ENCODE measurements at places on chromosomes 5 and 9. TPM values are rescaled to one million over a fixed set of nuclear protein-coding genes. Genes with fewer than 3 reads are reported as not detected.

The MOB3B gene
- 3.8 TPM for polyA plus RNA-seq

The CPLANE1 gene
- polyA plus RNA-seq = 5.3 TPM

The ARHGEF28 gene
- 2.3 TPM for polyA plus RNA-seq

The WWC1 gene
- polyA plus RNA-seq = 2.1 TPM

The PCDHB10 gene
- polyA plus RNA-seq = 5.1 TPM

The FAM163B gene
- polyA plus RNA-seq = 0.86 TPM

The TRPM3 gene
- polyA plus RNA-seq = 0.20 TPM

The AKNA gene
- 25.5 TPM for polyA plus RNA-seq

The ACOT12 gene
- polyA plus RNA-seq = 0.05 TPM

The TAF11L5 gene
- not detected for polyA plus RNA-seq

The GRXCR2 gene
- polyA plus RNA-seq = not detected

The LCN15 gene
- not detected for polyA plus RNA-seq

The FCN2 gene
- 0.37 TPM for polyA plus RNA-seq

The NRG2 gene
- polyA plus RNA-seq = 5.1 TPM

The WNK2 gene
- polyA plus RNA-seq = 9.3 TPM

The PCDHB3 gene
- polyA plus RNA-seq = 1.3 TPM

The HSPA4 gene
- 32.4 TPM for polyA plus RNA-seq

The SCGB3A2 gene
- polyA plus RNA-seq = not detected

The PCA3 gene
- 6.1 TPM for polyA plus RNA-seq

The TNC gene
- 43.5 TPM for polyA plus RNA-seq

The SPATA31D4 gene
- polyA plus RNA-seq = not detected

The EGFLAM gene
- polyA plus RNA-seq = 6.9 TPM

The TSSK1B gene
- polyA plus RNA-seq = not detected

The ADCY2 gene
- polyA plus RNA-seq = 6.6 TPM

The PDCD1LG2 gene
- polyA plus RNA-seq = 0.81 TPM

The PKD2L2 gene
- 0.11 TPM for polyA plus RNA-seq

The SPINK7 gene
- polyA plus RNA-seq = not detected

The OMD gene
- 15.3 TPM for polyA plus RNA-seq

The ASTN2 gene
- polyA plus RNA-seq = 3.1 TPM

The EPB41L4A gene
- 5.0 TPM for polyA plus RNA-seq

The CDC20B gene
- polyA plus RNA-seq = not detected

The C6 gene
- polyA plus RNA-seq = 1.4 TPM

The NRARP gene
- polyA plus RNA-seq = 6.5 TPM

The PPP3R2 gene
- not detected for polyA plus RNA-seq

The LCN12 gene
- 0.41 TPM for polyA plus RNA-seq

The IL3 gene
- polyA plus RNA-seq = not detected

The CCNJL gene
- polyA plus RNA-seq = 2.0 TPM

The FNBP1 gene
- polyA plus RNA-seq = 107 TPM

The ANKH gene
- 23.0 TPM for polyA plus RNA-seq

The PCDHA4 gene
- 0.28 TPM for polyA plus RNA-seq

The SAPCD2 gene
- 0.63 TPM for polyA plus RNA-seq

The DMRT3 gene
- polyA plus RNA-seq = 0.09 TPM

The SVEP1 gene
- 7.7 TPM for polyA plus RNA-seq

The CER1 gene
- polyA plus RNA-seq = not detected

The PGGT1B gene
- polyA plus RNA-seq = 7.0 TPM

Data from urinary bladder (tissue), 4 donors.